Psoas muscle (tissue), 8 donors: ENCODE measurements at places on chromosomes 11 and 22.

- DNase-seq: no peak
Observed at GRCh38 chr22:46974631-46975585, 212.5 kb downstream of the TBC1D22A start.

GRCh38 chr11:113314065-113314388, 356 bp upstream of the TTC12 start:
- no peak for DNase-seq

- no peak for DNase-seq
Observed at GRCh38 chr11:118226781-118227180, 2.0 kb upstream of the JAML start.

DNA sequence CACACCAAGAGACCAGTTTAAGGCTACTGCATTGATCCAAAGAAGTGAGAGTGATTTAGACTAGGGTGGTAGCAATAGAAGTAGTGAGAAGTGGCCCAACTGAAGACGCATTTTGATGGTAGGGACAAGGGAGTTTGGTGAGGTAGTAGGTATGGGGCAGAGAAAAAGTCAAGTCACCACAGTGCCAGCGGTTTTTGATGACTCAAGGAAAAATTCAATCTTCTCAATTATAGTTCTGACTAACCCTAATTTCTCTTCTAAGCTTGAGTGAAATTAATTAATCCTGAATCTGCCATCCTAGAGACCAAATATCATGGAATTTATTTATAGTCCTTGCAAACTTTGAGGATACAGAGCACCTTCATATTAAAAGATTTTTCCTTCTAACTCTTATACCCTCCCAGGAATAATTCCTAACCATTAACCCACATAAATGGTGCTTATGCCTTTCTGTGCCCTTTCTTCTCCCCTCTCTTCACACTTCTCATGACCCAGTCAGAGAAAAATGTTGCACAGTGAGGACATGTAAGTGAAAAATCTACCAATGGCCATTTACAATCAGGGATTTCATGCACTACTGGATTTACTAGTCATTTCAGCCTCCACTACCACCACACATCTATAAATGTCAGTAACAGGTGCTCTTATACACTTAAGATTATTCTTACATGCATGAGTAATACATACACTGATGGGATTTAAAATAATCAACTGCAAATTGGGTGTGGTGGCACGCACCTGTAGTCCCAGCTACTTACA, 45.9 kb upstream of the ARHGAP32 start:
- DNase-seq: no peak

DNA sequence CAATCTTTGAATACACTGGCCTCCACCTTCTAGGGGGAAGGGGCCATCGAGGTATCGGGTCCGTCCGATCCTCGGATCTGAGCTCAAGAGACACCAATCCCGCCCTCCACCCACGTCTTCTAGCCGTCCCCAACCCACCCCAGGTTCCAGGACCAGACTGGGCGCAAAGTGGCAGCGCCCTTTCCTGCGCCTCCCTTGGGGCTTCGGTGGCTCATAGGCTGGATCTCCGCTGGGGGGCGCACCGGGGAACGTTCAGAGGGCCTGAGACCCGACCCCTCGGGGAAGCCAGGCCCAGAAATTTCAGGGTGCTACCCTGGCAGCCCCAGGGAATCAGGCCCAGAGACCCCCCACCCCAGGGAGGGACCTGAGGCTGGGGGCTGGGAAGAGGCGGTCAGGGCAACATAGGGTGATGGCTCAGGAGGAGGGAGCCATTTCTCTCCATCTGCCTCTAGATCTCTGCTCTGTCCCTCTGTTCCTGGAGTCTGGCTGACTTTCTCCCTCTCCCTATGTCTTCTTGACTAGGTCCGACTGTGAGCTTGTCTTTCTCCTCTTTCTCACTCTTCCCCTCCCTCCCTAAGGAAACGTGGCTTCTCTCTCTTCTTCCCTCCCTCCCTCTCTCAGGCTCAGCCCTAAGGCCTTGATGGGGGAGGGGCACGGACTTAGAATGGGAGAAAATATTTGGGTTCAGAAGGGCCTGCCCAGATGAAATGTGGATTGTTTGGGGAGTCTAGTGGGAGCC, 1.1 kb downstream of the CREB3L1 start:
- DNase-seq: no peak

GRCh38 chr22:19679522-19680101, 34.7 kb upstream of the SEPTIN5 start:
- DNase-seq: peak; percentile 80

GRCh38 chr11:14290422-14290821, 68.6 kb downstream of the RRAS2 start:
- DNase-seq: no peak

GRCh38 chr11:68145120-68145866, 24.1 kb upstream of the CHKA start:
- no peak for DNase-seq
